ENCODE measurements at places on chromosomes 11 and 22. TPM values are rescaled to one million over a fixed set of nuclear protein-coding genes. Genes with fewer than 3 reads are reported as not detected.
A peak's percentile ranks its signal among the peaks of the same experiment; 100 is the strongest.

Gene MOGAT2
- total RNA-seq = 0.12 TPM

Gene ARHGAP20
- total RNA-seq = not detected

Gene CPT1A
- total RNA-seq = 54.4 TPM

DNA sequence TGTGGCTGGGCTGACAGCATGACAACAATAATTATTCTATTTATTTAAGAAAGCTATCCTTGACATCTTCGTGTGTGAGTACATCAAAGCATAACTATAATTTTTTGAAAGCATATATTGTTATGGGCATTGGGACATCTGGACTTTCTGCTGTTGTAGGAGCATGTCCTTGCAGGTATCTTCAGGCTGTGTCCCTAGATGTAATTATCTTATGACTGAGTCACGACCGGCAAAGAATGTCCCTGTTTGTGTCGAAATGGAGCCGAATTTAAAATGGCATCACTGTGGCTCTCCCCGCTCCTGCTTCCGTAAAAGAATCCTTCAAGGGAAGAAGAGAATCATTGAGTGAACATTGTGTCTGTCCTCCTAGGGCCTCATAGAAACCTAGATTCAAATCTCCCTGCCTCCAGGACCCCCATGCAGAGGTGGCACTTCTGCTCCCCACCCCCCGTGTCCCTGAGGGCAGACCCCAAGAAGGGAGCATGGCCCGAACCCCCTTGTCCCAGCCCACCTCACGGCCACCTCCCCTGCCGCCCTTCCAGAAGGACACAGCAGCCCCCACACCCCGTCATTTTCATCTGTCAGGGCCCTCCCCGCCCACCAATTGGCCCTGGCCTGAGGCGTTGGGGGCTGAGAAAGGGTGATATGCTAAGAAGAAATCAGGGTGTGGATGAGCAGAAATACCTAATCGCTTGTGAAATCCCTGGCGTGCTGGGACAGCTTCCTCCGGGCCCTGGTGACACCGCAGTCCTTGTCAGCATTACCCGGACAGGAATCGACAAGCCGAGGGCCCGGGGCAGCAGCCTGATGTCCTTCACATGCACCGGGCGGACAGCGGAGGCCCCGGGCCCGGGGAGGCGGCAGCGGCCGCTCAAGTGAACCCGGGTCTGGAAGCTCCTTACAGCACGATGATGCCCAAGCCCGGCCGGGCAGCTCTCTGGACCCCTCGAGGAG is 48.6 kb upstream of the SLC22A12 start:
- no peak overlapping the region for H3K27ac ChIP-seq
- H3K36me3 ChIP-seq = no peaks in the 10 kb centered on the region
- H3K27me3 ChIP-seq = no peaks in the 10 kb centered on the region
- H3K4me1 ChIP-seq = peaks cover 12% of the 10 kb centered on the region
- DNase-seq = no peak

DNA sequence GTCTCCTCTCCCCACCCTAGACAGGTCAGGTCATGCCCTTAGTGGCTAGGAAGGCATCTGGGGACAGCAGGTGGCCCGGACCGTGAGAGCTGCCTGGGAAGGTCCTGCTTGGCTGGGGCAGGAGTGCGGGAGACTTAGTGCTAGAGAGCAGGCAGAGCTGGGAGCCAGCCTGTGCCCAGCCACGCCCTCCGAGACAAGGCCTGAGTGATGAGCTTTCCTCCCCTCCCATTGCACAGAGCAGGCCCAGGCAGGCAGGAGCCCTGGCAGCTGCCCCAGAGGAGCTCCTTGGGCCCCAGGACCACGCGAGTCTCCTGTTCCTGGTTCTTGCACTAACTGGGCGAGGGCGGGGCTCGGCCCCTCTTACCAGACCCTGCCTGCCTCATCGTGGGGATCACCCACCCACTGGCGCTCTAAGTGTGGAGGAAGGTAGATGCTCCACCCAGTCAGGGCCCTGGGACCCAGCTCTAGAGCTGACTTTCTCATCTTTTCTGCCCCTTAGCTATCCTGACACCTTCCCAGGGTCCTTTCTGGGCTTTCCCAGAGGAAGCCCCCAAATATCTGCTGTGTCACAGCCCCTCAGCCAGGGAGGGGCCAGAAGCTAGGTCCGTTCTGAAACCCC is 44.9 kb downstream of the MACROD1 start:
- no peak overlapping the region for H3K4me3 ChIP-seq
- H3K4me1 ChIP-seq = no peaks in the 10 kb centered on the region
- H3K27me3 ChIP-seq = no peaks in the 10 kb centered on the region
- no peak overlapping the region for H3K27ac ChIP-seq
- no peak for DNase-seq

GRCh38 chr11:73597336-73597955 is 466 bp downstream of the FAM168A start:
- peak overlapping the region; percentile 81 for H3K4me3 ChIP-seq
- H3K4me1 ChIP-seq = peaks cover 6% of the 10 kb centered on the region
- no peak for DNase-seq
- no peaks in the 10 kb centered on the region for H3K36me3 ChIP-seq
- H3K27ac ChIP-seq = peak overlapping the region; percentile 76

Gene BTG4
- not detected for total RNA-seq

DNA sequence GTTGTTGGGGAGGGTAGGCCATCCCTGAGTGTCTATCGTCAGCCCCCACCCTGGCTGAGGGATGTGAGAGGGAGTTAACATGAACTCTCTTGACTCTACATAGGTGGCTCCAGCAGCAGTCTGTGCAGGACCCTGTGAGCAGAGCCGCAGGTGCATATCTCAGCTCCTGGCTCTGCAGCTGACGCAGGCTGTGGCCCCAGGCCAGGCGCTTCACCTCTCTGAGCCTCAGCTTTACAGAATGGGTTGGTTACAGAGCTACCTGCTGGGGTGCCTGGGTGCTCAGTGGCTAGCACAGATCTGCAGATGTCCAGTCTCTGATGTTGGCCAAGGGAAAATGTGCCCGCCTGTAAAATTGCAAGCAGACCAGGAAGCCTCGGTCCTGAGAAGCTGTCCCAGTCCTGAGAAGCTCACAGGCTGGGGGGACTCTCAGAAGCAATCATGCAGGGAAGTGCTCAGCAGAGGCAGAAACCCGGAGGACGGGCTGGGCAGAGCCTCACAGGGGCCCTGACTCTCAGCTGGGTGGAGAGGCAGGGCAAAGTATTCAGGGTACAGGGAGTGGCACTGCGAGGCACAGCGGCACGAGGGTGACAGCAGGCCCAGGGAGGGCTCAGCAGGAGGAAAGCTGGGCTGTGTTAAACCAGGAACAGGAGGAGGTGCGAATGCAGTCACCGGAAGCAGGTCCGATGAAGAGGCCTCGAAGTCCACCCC is 15.9 kb upstream of the LRP5 start:
- no peak for DNase-seq
- H3K4me3 ChIP-seq = no peak overlapping the region
- no peak overlapping the region for H3K27ac ChIP-seq
- H3K36me3 ChIP-seq = no peaks in the 10 kb centered on the region
- no peaks in the 10 kb centered on the region for H3K27me3 ChIP-seq

- H3K4me1 ChIP-seq = no peaks in the 10 kb centered on the region
- peaks cover 25% of the 10 kb centered on the region for H3K27me3 ChIP-seq
- no peaks in the 10 kb centered on the region for H3K36me3 ChIP-seq
Observed at GRCh38 chr22:22085702-22086500, 103.3 kb upstream of the TOP3B start.

DNA sequence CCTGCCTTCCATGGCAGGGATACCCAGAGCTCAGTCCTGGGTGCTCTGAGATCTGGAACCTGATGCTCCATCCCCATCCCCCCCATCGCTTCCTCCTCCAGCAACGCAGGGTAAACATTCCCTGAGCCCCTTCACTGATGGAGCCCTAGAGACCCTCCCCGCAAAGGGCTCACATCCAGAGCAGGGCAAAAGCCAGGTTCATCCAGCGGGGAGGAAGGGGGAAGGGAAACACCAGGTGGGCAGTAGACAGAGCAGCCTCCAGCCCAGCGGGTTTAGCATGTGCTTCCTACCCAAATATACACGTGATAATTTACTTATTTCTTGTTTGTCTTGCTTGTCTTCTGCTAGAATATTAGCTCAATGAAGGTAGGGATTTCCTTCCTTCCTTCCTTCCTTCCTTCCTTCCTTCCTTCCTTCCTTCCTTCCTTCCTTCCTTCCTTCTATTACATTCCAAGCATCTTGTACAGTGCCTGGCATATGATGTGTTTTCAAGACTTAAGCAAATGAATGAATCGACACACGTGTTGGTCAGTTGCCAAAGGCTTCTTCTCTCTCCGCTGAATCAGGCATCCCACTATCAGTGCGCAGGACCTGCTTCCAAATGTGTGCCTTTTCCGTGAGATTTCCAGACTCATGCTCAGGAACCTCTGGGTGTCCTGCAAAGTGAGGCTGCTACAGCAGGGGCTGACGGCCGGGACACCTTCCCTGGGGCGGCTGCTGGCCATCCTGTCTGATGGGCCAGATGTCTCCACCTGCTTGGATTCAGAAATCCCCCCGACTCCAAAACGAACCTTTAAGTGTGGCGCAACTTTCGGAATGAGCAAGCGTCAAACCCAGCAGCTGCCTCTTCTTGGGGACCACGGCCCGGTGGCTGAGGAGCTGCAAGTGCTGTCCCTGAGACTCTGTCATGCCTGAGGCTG is 955.1 kb downstream of the BRD1 start:
- no peaks in the 10 kb centered on the region for H3K36me3 ChIP-seq
- no peak overlapping the region for H3K27ac ChIP-seq
- DNase-seq = no peak
- H3K27me3 ChIP-seq = peaks cover 35% of the 10 kb centered on the region
- H3K4me1 ChIP-seq = no peaks in the 10 kb centered on the region

Gene SYTL2
- total RNA-seq = 12.6 TPM

Gene HOATZ
- not detected for total RNA-seq

Gene PDE2A
- 7.6 TPM for total RNA-seq

Gene SHISA8
- 13.9 TPM for total RNA-seq

GRCh38 chr22:32354360-32355351 is 3.0 kb upstream of the RFPL3 start:
- peak overlapping the region; percentile 8 for H3K4me3 ChIP-seq
- peaks cover 6% of the 10 kb centered on the region for H3K4me1 ChIP-seq
- no peak overlapping the region for H3K27ac ChIP-seq

DNA sequence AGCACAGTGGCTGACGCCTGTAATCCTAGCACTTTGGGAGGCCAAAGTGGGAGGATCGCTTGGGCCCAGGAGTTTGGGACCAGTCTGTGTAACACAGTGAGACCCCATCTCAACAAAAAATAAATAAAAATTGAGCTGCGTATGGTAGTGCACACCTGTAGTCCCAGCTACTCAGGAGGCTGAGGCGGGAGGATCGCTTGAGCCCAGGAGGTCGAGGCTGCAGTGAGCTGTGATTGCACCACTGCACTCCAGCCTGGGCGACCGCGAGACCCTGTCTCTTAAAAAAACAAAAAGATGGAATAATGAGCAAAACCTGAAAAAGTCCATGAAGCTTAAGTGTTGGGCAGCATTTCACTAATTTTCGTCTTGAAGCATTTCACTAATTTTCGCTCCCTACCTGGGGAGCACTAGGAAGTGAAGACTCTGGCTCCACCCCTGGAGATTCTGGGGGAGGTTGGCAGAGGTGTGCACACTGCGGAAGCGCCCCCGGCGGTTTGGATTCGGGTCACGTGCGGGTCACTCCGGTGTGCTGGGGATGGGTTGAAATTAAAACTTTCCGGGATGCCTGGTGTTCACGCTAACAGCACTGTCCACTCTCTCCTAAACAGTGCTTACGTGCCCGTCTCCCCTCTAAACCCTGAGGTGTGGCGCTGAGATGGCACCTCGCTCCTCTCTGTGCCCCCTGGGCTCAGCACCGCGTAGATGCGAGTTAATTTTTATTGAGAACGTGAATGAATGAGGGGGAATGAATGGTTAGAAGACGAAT is 906 bp upstream of the NAA40 start:
- DNase-seq = no peak
- H3K36me3 ChIP-seq = no peaks in the 10 kb centered on the region
- peaks cover 10% of the 10 kb centered on the region for H3K4me1 ChIP-seq
- no peaks in the 10 kb centered on the region for H3K27me3 ChIP-seq
- peak overlapping the region; percentile 67 for H3K4me3 ChIP-seq
